ENCODE measurements at places on chromosomes 12 and 14.
A peak's percentile ranks its signal among the peaks of the same experiment; 100 is the strongest.

DNA sequence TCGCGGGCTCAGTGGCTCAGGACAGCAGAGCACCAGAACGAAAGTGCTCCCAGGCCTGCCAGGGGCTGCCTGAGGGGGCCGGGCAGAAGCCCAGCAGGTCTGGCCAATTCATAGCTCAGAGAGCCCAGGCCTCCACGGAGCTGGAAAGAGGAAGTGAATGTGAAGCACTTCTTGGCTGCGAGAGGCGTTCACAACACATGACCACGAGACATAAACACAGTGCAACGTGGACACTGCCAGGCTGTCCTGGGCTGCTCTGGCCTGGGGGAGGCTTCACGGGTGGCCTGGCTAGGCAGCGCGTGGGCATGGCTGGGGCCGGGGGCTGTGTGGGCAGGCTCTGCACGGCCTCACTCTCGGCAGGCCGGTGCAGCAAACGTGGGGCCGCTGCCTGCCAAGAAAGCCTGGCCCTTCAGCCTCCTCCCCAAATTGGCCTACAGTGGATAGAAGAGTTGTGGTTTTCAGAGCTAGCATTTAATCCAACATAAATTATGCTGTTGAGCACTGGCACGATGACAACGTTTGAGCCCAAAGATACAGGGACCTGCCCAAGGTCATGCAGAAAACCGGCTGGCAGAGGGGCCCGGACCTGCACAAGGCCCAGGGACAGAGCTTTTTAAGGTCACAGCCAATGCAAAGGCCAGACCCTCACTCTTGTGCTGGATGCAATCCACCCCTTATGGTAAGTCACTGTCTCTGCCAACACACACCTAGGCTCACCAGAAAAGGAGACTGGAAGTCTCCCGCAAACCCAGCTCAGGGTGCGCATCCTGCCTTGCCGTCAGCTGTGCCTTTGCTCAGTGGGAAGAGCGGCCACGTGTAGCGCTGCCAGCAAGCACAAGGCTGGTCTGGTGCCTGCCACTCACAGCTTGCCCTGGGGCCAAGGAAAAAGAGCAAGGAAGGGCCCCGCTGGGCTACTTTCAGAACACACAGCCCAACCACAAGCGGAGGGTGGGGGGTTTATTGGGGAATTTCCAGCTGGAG is 8.6 kb downstream of the SLC25A29 start:
- DNase-seq: no peak

GRCh38 chr14:95935228-95935822 is 58.7 kb downstream of the TUNAR start:
- DNase-seq: no peak

GRCh38 chr14:29007990-29008389 is 241.4 kb downstream of the FOXG1 start:
- DNase-seq: no peak

DNA sequence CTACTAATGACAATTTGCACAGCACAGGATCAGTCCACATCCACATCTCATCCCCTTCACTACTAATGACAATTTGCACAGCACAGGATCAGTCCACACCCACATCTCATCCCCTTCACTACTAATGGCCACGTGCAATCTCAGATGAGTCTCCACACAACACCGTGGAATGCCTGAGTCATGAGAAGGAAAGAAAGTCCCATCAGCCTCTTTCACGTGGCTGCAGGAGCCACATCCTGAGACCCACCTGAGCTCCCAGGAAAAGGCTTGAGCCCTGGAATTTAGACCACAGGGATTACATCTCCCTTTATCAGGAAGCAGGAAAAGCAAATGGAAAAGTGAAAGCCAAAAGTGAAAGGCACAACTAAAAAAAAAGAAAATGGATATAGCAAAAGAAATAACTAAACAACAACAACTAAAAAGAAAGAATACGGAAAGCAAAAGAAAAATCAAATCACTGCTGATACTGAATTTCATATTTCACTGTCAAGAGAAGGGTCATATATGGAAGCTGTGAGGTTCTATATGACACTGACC is 1300.5 kb downstream of the TMEM121 start:
- DNase-seq: no peak

GRCh38 chr14:104687601-104688504 is 1.6 kb upstream of the INF2 start:
- peak; percentile 69 for DNase-seq

- no peak for DNase-seq
Measured at GRCh38 chr14:71574976-71575375, 357.3 kb upstream of the RGS6 start.

DNA sequence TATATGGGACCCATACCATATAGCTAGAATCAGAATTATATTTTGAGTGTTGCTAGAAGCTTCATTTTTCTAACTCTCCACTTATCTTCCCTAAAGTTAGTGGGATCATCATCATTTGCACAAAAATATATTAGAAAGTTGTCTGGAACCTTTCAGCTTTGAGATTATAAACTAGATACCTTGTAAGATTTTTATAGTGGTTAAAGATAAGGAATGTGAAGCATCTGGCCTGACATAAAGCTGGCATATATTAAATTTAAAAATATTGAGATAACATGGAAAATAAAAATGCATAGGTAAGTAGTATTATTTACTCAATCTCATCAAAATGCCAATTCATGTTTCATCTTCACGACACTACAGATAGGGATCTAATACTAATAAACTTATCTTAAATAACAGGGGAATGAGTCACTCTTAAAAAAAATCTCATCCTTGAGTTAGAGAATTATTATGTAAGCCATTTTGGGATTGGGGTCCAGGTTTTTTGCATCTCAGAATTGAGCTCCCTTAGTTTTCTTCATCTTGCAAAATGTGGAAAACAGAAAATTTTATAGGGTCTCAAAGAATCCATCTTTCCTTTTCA is 318.5 kb downstream of the KCNC2 start:
- no peak for DNase-seq

GRCh38 chr12:63018273-63018672 is 83.3 kb upstream of the PPM1H start:
- no peak for DNase-seq

DNA sequence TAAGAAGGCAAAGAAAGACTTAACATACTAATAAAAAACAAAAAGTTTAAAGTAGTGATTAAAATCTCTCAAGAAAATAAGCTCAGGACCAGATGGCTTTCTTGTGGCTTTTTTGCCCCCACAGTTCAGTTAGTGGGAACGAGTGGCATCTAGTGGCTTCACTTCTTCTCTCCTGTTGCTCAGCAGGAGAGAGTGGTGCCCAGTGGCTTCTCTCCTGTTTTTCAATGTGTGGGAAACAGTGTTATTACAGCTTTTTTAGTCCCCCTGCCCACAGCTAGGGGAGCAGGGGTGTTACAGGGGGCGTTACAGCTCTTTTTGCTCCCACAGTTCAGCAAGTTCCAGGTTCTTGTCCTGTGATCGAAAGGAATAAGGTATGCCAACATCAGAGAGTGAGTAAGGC is 135.2 kb downstream of the RERGL start:
- no peak for DNase-seq

DNA sequence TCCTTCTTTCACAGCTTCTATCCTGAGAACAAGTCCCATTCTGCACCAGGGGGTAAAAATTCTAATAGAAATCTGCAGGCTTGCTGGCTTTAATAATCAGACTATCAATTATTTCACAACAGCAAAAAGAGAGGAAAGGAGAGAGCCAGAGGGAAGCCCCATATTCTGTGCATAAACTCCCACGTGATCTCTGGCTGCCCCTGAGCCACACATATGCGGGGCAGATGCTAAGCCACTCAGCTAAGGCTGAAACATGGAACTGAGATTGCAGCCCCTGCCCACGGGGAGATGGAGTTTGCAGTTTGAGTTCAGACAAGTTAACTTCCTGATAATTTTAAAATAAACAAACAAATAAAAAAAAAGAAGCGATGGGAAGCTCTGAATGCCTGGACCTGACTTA is 254.4 kb upstream of the CCDC196 start:
- DNase-seq: no peak

DNA sequence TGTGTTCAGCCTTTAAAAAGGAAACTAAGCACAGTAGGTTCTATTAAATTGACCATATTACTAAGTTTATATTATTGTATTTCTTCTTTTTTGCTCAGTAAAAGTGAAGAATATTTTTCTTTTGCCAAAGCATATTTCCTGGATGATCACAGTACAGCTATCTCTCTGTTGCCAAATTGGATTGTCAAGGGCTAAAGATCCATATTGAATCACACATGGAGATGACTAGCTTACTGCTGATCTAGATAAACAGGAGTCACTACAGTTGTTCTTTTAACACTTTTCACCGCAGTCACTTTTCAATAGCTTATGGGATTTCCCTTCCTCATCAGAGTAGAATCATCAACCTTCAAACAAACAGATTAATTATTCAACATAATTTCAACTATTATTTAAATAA is 78.6 kb downstream of the LRRC9 start:
- DNase-seq: no peak

DNA sequence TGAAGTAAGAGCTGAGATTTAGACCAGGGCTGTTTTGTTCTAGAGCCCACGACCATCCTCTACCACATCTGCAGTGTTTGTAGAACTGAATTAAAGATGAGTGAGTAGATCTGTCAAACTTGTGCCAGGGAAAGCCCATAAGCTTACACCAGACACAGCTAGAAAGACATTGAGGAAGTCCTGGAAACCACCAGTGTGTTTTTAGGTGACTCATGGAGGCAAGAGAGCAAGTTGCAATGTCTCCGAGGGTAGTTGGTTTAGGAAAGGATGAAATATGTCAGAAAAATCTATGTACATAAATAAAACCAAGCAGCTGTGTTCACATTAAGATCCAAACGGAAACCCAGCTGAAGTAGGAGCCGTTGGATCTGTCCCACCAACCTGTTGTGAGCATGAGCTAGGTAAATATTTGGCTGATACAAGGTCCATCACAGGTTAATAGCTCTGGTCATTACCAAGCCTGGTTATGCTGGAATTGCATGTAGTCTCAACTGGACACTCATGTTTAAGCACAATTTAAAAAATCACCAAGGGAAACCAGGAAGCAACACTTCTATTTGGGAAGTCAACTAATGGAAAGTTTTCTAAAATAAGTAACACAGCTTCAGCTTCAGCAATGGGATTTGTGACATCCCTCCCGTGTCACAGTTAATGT is 49.9 kb upstream of the PLEKHG3 start:
- no peak for DNase-seq

DNA sequence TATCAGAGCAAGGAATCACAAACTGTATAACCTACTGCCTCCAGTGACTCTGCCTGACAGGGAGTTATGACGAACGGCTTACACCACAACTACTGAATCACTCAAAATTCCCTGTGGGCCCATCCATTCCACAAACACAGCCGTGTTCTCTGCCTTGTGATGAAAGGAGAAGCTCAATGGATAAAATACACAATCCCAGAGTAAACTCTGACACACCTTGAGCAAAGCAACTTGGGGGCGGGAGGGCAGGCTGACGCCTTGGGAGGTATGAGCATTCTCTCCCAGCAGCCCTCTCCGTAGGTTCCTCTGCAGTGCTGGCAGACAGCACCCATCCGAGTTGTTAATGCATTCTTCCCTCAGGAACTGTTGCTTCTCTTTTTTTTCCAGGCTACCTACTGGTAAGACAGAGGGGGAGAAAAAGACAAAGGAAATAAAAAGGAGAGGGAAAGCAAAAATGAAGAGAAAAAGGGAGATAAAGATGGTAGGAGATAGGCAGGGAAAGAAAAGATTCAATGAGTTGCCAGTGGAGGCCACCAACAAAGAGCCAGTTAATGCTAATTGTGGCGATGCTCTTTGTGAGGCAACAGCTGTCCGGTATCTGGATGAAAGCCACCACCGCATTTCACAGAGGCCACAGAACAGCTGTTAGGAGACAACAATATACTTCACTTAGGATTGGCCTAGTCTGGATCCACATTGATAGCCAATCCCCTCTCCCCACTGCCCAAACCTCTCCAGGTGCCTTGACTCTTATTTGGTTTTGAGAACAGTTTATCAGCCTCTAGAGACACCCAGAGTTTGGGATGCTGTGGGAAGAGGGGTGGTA is 4.7 kb upstream of the DIO2 start:
- peak; percentile 5 for DNase-seq

DNA sequence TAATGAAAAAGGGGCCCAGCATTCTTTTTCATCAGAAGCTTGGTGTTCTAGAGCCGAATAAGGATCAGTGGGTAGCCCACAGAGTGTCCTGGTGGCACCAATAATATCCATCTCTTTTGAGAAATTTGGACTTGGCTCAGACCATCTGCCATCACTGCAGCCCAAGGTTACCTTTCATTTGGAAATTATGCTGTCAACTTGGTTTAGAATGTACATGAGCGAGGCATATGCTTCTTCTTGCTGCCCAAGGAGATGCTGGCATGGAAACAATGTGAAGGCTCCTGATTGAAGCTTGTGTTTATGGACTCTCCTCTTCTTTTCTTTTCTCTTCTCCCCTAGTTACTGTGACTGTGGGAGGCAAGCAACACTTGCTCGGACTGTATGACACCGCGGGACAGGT is 50.0 kb downstream of the GPHB5 start:
- DNase-seq: no peak

DNA sequence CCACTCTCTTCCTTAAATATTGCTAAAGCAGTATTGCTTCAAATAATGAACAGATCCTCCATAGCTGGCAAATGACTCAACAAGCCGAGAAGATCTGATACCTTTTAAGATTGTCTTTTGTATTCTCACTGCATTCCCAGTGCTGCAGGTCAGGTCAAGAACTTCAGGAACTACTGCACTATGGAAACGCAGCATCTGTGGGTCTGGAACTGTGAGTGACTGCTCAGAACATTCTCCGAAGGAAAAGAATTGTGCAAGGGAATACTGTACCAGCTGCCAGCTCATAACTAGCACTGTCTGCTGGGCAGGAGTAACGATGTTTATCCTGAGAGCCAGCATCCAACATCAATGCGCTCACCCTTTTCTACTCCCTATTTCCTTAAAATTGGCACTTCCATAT is 348.0 kb upstream of the SOX5 start:
- no peak for DNase-seq

DNA sequence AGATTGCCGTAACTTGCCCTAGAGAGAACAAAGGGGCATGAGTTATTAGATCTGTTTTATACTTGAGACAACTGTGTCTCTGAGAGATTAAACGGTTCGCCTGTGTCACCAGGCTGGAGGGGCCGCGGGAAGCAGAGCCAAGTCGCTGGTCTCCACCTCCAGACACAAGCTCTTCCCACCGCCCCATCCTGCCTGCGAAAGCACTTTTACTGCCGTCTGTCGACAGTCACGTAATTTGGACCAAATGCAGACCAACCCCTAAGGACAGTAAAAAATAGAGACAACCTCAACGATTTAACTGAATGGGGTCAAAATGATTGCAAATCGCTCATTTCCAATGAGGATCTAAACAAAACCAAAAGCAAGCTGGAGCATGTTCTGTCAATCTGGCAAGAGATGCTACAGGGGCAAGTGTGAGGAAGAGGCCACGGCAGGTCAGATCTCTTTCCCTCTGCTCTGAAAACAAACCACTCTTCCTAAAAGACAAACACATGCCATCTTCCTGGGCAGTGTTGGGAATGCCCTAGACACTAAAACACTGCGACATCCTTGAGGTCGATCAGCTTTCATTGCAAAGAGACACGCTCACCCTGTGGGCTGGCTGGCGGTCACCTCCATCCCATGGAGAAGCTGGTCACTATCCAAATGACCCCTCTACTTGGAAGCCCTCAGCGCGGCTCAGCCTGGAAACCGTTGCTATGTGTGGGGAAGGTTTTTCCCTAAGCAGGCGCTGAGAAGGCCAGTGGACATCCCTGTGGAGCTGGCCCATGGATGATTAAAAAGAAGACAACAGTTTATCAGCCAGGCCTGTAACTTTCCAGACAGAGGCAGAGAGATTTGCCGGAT is 17.1 kb downstream of the GSC start:
- DNase-seq: no peak
